Glutamatergic neuron (in vitro differentiated cells): ENCODE measurements at places on chromosomes 7 and 10. TPM values are rescaled to one million over a fixed set of nuclear protein-coding genes. Genes with fewer than 3 reads are reported as not detected.

DNA sequence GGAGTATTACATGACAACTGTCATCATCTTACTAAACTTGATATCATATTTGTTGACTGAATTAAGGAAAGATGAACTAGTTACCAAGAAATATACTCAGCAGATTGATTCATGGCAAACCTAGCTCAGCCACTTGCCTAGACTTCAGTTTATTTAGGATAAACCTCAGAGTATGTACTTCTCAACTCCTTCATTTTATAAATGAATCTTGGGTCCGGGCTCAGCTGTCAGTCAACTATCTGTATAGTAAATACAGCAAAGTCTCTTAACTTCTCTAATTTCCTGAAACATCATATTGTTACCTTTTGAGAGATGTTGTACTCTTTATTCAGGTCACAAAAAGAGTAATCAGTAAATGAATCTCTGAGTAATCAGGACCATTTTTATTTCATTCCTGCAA, 211.0 kb upstream of the KLF14 start:
- no peak for DNase-seq
- peaks cover 2% of the 10 kb centered on the region for H3K27me3 ChIP-seq
- no peaks in the 10 kb centered on the region for H3K36me3 ChIP-seq
- H3K4me1 ChIP-seq, result peaks cover 13% of the 10 kb centered on the region

Gene IFIT1
- total RNA-seq, result not detected

Gene KDM7A
- 25.4 TPM for total RNA-seq

GRCh38 chr10:30788307-30788706, 158.8 kb upstream of the LYZL2 start:
- H3K4me1 ChIP-seq, result peaks cover 24% of the 10 kb centered on the region
- H3K4me3 ChIP-seq, result no peak overlapping the region
- H3K36me3 ChIP-seq, result peaks cover 10% of the 10 kb centered on the region
- no peak overlapping the region for H3K27ac ChIP-seq
- H3K27me3 ChIP-seq, result peaks cover 14% of the 10 kb centered on the region

DNA sequence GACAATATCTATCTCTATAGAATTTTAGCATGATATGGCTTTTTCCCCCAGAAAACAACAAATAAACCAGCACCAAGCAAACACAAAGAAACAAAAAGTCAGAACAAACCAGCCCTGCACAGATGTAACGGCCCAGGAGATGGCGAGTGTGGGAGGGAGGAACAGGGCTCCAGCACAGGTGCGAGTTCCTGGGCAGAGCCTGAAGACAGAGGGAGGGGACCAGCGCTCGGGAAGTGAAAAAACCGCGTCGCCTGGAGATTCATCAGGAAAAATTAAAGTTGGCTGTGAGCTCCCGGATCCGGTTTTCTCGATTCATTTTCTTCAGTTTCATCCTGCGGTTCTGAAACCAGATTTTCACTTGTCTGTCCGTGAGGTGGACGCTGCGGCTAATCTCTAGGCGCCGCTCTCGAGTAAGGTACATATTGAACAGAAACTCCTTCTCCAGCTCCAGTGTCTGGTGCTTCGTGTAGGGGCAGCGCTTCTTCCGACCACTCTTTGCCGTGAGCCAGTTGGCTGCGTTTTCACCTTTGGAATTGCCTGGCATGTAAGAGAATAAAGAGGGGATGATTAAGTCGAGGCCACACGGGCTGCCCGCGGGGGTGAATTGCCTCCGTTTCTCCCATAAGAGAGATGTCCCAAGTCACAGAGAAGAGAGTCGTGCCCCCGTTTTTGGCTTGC, 2.3 kb downstream of the HOXA10 start:
- H3K36me3 ChIP-seq, result peaks cover 4% of the 10 kb centered on the region
- no peaks in the 10 kb centered on the region for H3K4me1 ChIP-seq
- no peak overlapping the region for H3K4me3 ChIP-seq

DNA sequence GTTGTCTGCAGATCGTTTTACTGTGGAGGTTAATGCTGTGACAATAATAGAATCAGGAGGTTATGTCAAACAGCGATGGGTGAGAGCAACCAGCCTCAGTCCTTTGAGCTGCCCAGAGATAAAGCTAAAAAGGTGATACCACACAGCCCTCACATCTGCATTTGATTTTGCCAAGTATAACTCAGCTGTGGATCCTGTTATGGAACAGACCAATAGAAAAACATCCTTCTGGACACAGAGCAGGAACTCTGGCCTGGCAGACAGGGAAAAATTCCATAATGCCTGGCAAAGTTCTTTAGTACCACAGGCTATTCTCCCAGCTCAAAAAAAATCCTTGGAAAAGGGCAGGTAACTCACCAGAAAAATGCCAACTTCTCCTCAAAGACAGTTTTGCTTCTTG, 87.1 kb upstream of the PDLIM1 start:
- H3K4me3 ChIP-seq, result no peak overlapping the region
- peaks cover 2% of the 10 kb centered on the region for H3K4me1 ChIP-seq
- DNase-seq, result no peak
- H3K27me3 ChIP-seq, result no peaks in the 10 kb centered on the region
- no peaks in the 10 kb centered on the region for H3K36me3 ChIP-seq

- H3K4me1 ChIP-seq, result no peaks in the 10 kb centered on the region
- peaks cover 9% of the 10 kb centered on the region for H3K36me3 ChIP-seq
- no peak for DNase-seq
- H3K27ac ChIP-seq, result no peak overlapping the region
These were observed 588.0 kb downstream of the CALN1 start for GRCh38 chr7:71824006-71824760.

Gene TRPV5
- 0.15 TPM for total RNA-seq
